Endothelial cell (in vitro differentiated cells): ENCODE measurements at places on chromosomes 3 and 15. TPM values are rescaled to one million over a fixed set of nuclear protein-coding genes. Genes with fewer than 3 reads are reported as not detected.

HYAL3 gene
- 12.7 TPM for total RNA-seq

GHSR gene
- total RNA-seq = not detected

ISLR2 gene
- 0.21 TPM for total RNA-seq

DAPK2 gene
- 10.0 TPM for total RNA-seq

- H3K27ac ChIP-seq = no peak within 1 kb of the TSS
- no peak within 1 kb of the TSS for H3K4me3 ChIP-seq
- peaks cover 2% of the 10 kb centered on the region for H3K4me1 ChIP-seq
- H3K27me3 ChIP-seq = peaks cover 9% of the 10 kb centered on the region
Observed at GRCh38 chr3:2098398-2099027, at the start of gene CNTN4. Gene CNTN4 (plus strand): TSS chr3:2098866.

DNA sequence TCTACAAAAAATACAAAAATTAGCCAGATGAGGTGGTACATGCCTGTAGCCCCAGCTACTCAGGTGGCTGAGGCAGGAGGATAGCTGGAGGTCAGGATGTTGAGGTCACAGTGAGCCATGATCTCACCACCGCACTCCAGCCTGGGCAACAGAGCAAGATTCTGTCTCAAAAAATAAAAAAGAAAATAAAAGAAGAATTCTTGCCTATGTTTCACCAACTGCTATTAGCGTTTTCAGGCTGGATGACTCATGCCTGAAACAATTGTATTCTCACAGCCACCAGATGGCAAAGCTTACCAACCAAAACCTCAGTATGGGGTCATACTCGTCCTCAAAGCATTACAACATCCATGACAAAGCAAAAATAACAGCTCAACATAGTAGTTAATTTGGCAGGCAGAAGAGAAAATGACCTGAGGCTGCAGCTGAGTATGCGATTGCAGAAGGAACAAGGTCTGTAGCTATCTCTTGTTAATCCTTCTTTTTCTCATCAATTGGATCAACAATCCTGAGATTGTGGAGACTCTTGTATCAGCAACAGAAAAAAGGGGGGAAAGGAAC, 52.2 kb downstream of the TP53BP1 start:
- H3K27me3 ChIP-seq = no peaks in the 10 kb centered on the region
- no peak overlapping the region for H3K4me3 ChIP-seq
- H3K36me3 ChIP-seq = peaks cover 18% of the 10 kb centered on the region
- peak overlapping the region; percentile 11 for H3K27ac ChIP-seq
- no peaks in the 10 kb centered on the region for H3K4me1 ChIP-seq

DNA sequence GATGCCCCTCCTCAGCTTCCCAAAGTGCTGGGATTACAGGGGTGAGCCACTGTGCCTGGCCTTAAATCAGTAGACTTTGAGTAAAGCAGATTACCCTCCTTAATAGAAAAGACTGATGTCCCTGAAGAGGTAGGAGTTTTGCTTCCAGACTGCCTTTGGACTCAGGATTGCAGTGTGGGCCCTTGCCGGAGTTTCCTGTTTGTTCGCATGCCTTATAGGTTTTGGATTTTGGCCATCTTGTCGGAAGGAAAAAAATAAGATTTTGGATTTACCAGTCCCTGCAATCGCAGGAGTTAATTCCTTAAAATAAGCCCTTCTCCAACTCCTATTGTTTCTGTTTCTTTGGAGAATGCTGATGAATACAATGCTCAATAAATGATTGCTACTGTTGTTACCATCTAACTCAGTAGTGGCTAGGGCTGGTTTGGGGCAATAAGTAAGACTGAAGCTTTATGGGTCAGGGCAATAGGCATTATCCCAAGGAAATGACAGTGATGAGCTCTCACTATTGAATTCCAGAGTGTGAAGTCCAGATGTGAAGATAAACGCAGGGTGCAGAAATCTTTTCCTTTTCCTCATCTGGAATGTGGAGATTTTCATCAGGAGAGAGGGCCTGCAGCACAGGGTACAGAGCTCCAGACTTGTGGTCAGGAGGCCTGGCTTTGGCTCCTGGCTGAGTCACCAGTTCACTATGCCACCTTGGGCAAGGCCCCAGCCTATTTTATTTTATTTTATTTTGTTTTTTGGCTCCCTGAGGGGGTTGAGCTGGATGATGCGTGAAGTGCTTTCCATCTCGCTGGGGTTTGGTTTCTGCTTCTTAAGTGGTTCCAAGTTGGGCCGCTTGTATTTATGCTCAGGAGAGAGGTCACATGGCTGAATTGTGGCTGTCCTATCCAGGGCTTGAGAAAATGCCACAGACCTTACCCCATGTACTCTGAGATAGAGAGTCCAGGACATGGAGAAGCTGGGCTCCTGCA, 25.3 kb downstream of the FOXL2 start:
- DNase-seq = no peak
- peaks cover 4% of the 10 kb centered on the region for H3K27me3 ChIP-seq
- H3K4me1 ChIP-seq = peaks cover 3% of the 10 kb centered on the region
- H3K36me3 ChIP-seq = no peaks in the 10 kb centered on the region
- no peak overlapping the region for H3K27ac ChIP-seq
- no peak overlapping the region for H3K4me3 ChIP-seq

DNA sequence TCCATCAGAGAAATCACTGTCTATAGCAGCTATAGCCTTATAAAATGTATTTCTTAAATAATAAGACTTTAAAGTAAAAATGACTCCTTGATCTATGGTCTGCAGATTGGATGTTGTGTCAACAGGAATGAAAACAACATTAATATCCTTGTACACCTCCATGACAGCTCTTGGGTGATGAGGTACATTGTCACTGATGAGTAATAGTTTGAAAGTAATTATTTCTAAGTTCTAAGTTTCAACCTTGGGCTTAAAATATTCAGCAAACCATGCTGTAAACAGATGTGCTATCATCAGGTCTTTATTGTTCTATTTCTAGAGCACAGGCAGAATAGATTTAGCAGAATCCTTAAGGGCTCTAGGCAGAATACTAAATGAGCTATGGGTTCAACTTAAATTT, 568.2 kb upstream of the BCHE start:
- no peaks in the 10 kb centered on the region for H3K27me3 ChIP-seq
- H3K27ac ChIP-seq = no peak overlapping the region
- H3K36me3 ChIP-seq = no peaks in the 10 kb centered on the region

GRCh38 chr15:56739474-56739873, 6.2 kb upstream of the ZNF280D start:
- peaks cover 2% of the 10 kb centered on the region for H3K27me3 ChIP-seq
- no peaks in the 10 kb centered on the region for H3K4me1 ChIP-seq
- H3K36me3 ChIP-seq = peaks cover 6% of the 10 kb centered on the region
- no peak overlapping the region for H3K4me3 ChIP-seq
- no peak overlapping the region for H3K27ac ChIP-seq

DNA sequence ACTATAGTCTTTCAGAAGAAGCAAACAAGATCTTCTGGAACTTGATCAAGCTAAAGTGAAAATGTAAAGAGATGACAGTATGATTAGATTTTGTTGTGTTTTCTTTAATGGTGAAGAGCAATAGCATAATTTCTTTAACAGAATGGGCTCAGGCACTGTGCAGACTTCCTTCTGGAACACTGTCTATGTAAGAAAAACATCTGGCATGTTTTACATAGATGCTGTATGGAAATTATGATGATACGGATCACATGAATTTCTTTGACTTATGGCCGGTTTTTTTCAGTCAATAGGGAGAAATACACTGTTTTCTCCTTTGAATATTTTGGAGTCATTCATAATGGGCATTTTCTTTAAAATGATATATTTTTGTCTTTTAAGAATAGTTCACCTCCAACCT, 42.6 kb downstream of the PHLDB2 start:
- H3K27ac ChIP-seq = no peak overlapping the region
- H3K4me3 ChIP-seq = no peak overlapping the region
- H3K4me1 ChIP-seq = peaks cover 4% of the 10 kb centered on the region
- DNase-seq = no peak

GRCh38 chr3:3053974-3054373, 56.2 kb downstream of the IL5RA start:
- H3K27ac ChIP-seq = no peak overlapping the region
- H3K36me3 ChIP-seq = peaks cover 6% of the 10 kb centered on the region
- peaks cover 5% of the 10 kb centered on the region for H3K27me3 ChIP-seq
- DNase-seq = no peak
- no peaks in the 10 kb centered on the region for H3K4me1 ChIP-seq
- no peak overlapping the region for H3K4me3 ChIP-seq

DNA sequence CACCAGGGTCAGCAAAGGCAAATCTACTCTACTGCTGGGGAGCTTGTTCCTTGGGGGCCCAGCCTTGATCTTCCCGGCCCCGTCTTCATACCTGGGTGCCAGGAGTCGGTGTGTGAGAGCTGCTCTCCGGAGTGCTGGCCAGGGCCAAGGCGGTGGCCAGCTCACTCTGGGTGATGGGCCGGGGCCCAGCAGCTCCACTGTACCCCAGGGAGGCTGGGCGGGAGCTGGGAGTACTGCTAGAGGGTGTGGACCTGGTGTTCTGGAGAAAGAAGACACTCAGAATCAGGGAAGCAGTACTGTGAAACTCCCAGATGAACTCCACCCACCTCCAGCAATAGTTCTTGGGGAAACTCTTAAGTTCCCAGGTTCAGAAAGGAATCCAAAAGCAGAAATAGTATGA, 11.9 kb downstream of the UBL7 start:
- H3K4me3 ChIP-seq = peak overlapping the region; percentile 24
- DNase-seq = no peak
- peaks cover 48% of the 10 kb centered on the region for H3K36me3 ChIP-seq
- H3K4me1 ChIP-seq = peaks cover 41% of the 10 kb centered on the region

- peaks cover 8% of the 10 kb centered on the region for H3K27me3 ChIP-seq
- peaks cover 6% of the 10 kb centered on the region for H3K4me1 ChIP-seq
- no peak overlapping the region for H3K27ac ChIP-seq
- H3K4me3 ChIP-seq = no peak overlapping the region
- no peak for DNase-seq
Observed at GRCh38 chr3:167662919-167663400, 9.2 kb upstream of the WDR49 start.

GRCh38 chr3:123880998-123881561, 3.1 kb downstream of the MYLK start:
- H3K36me3 ChIP-seq = no peaks in the 10 kb centered on the region
- no peak overlapping the region for H3K4me3 ChIP-seq
- H3K27me3 ChIP-seq = peaks cover 18% of the 10 kb centered on the region
- H3K4me1 ChIP-seq = peaks cover 14% of the 10 kb centered on the region

GRCh38 chr3:103515116-103515515, 1080.3 kb downstream of the ZPLD1 start:
- H3K36me3 ChIP-seq = no peaks in the 10 kb centered on the region
- no peaks in the 10 kb centered on the region for H3K27me3 ChIP-seq
- no peaks in the 10 kb centered on the region for H3K4me1 ChIP-seq
- no peak overlapping the region for H3K4me3 ChIP-seq
- no peak for DNase-seq

DNA sequence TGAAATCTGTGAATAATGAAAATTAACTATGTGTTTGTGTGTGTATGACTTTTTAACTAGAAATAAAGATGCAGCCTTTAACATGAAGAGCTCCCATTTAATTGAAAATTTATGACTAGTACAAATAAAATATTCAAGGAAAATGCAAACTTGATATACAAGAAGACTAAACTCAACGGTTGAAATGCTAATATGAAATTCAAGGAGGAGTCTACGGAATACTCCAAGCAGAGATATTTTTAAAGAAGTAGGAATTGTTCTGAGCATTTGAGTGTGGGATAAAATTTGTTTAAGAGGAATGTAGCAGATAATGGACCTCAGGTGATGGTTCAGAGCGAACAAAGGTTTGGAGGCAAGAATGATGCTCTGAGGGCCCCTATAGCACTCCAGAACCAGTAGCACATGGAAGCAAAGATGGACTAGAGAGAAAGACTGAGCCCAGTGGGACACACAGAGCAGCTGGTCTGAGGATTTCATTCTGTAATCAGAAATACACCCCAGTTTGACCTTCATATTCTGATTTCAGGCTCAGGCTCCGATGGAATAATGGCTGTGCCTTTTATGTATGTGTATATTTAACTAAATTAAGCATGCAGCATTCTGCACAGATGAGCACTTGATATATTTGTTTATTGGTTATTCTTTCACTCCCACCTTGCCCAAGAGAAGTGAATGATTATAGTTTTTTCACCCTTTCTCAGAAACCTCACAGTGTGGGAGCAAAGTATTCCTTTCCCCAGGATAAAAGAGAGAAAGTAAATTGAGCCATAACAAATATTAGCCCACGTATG, 227.1 kb downstream of the ZPLD1 start:
- H3K27ac ChIP-seq = no peak overlapping the region
- H3K4me3 ChIP-seq = no peak overlapping the region
- no peak for DNase-seq

DNA sequence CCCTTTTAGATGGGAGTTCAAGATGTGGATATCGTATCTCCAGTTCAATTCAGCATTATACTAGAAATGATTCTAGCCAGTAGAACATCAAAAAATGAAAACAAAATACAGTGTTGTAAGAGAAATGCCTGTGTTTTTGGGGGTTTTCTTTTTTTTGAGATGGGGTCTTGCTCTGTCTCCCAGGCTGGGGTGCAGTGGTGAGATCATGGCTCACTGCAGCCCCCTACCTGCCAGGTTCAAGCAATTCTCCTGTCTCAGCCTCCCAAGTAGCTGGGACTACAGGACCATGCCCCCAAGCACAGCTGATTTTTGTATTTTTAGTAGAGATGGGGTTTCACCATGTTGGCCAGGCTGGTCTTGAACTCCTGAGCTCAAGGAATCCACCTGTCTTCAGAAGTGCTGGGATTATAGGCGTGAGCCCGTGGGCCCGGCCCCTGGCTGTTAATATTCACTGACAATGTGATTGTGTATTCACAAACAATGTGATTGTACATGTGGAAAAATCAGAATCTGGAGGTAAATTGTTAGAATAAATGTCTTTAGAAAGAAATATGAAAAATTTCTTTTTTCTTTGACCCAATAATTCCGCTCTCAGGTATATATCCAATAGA, 59.0 kb downstream of the ARIH1 start:
- no peak overlapping the region for H3K4me3 ChIP-seq
- peak; percentile 24 for DNase-seq
- H3K27me3 ChIP-seq = no peaks in the 10 kb centered on the region
- no peaks in the 10 kb centered on the region for H3K36me3 ChIP-seq
- H3K4me1 ChIP-seq = no peaks in the 10 kb centered on the region
- no peak overlapping the region for H3K27ac ChIP-seq
